ENCODE measurements at places on chromosomes 6 and 20. TPM values are rescaled to one million over a fixed set of nuclear protein-coding genes. Genes with fewer than 3 reads are reported as not detected.

GRCh38 chr6:47276377-47276776, 33.3 kb downstream of the TNFRSF21 start:
- no peaks in the 10 kb centered on the region for H3K27me3 ChIP-seq
- no peak overlapping the region for H3K27ac ChIP-seq
- H3K4me3 ChIP-seq = no peak overlapping the region
- no peaks in the 10 kb centered on the region for H3K36me3 ChIP-seq
- no peaks in the 10 kb centered on the region for H3K4me1 ChIP-seq
- DNase-seq = no peak

DNA sequence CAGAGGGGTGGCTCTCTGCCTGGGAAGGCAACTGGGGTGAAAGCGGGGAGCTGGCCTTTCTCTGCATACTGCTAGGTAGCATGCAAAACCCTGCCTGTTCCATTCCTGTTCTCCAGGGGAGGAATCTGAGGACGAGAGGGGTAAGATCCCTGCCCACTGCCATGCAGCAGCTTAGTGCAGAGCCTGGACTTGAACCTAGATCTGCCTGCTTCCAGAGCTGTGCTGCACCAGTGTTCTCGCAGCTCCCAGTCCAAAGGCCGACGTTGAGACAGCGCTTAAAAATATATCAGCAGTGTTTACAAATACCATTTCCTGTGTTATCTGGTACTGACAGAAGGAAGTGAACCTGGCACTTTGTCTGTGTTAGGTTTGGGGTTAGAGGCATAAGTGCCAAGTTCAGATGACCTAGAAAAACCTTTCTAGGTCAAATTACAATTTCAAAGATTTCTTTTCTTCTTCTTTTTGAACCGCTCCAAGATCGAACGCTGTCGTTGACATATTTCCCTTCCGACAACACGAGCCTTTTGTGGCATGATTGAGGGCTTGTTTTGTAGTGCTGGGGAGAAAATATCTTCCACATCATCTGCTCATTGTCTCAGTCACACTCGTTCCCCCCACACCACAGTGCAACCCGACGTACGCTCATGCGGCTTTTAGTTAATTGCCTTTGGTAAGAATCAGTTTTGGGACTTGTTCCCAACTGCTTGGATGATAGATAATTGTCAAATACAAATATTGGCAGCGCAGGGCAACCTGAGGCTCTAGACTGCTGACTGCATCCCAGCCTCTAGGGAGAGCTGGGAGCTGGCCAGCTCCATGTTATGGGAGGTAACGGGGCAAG, 44.6 kb downstream of the TOX2 start:
- H3K27ac ChIP-seq = no peak overlapping the region
- no peaks in the 10 kb centered on the region for H3K36me3 ChIP-seq
- H3K4me1 ChIP-seq = no peaks in the 10 kb centered on the region
- peaks cover 4% of the 10 kb centered on the region for H3K27me3 ChIP-seq
- H3K4me3 ChIP-seq = no peak overlapping the region
- DNase-seq = no peak

GRCh38 chr20:33005132-33005566, 916 bp upstream of the SUN5 start:
- no peak for DNase-seq
- no peaks in the 10 kb centered on the region for H3K27me3 ChIP-seq
- H3K4me1 ChIP-seq = no peaks in the 10 kb centered on the region
- no peak overlapping the region for H3K4me3 ChIP-seq

DNA sequence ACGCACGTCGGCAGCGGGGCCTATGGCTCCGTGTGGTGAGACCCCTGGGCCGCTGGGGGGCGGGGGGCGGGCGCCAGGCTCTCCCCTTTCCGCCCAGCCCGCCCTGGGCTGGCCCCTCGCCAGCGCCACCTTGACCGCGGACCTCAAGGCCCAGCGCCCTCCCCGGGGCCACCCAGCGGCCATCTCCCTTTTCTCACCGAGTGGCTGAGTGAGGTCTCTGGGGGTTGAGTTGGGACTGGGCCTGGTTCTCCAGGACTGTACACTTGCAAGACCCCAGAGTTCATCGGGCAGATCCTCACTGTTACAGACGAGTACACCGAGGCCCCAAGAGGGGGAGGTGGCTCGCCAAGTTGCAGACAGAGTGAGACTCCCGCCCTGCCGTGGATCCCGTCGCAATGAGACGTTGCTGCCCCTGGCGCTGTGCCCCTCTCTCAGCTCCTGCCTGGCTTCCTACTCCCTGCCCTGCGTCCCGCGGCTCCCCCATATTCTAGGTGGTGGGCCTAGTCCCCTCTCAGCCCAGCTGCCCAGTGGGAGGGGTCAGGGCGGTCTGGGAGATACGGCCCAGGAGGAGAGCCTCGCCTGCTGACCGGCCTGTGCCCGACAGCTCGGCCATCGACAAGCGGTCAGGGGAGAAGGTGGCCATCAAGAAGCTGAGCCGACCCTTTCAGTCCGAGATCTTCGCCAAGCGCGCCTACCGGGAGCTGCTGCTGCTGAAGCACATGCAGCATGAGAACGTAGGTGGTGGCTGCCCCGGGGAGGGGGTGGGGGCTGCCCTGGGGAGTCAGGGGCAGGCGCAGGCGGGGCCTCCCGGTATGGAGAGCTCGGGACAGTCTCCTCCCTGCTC, 576 bp downstream of the MAPK13 start:
- DNase-seq = peak; percentile 18
- no peaks in the 10 kb centered on the region for H3K36me3 ChIP-seq
- H3K4me3 ChIP-seq = peak overlapping the region; percentile 32
- H3K4me1 ChIP-seq = peaks cover 5% of the 10 kb centered on the region

GRCh38 chr6:701700-702479, 9.0 kb upstream of the EXOC2 start:
- H3K36me3 ChIP-seq = no peaks in the 10 kb centered on the region
- no peaks in the 10 kb centered on the region for H3K4me1 ChIP-seq
- no peak overlapping the region for H3K4me3 ChIP-seq
- no peak overlapping the region for H3K27ac ChIP-seq
- DNase-seq = no peak

DNA sequence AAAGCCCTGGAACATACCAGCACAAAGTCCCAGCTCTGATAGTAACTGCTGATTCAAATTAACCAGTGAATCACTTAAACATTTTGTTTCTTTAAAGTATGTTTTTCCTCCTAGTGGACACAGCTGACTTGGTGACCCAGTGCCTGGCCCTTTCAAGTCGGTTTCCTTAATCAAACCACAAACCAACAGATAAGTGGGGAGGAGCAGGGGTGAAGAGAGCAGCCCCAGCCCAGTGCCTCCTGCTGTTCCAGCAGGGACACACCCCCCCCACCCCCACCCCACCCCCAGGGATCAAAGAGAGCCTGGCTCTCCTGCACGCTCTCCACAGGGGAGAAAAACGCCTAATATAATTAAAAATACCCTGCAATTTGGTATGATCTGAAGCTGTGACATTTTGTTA, 55.4 kb upstream of the TBXT start:
- peaks cover 6% of the 10 kb centered on the region for H3K27me3 ChIP-seq
- H3K27ac ChIP-seq = no peak overlapping the region
- H3K36me3 ChIP-seq = no peaks in the 10 kb centered on the region
- H3K4me1 ChIP-seq = no peaks in the 10 kb centered on the region
- no peak overlapping the region for H3K4me3 ChIP-seq
- no peak for DNase-seq

- peaks cover 17% of the 10 kb centered on the region for H3K36me3 ChIP-seq
- no peaks in the 10 kb centered on the region for H3K4me1 ChIP-seq
- no peaks in the 10 kb centered on the region for H3K27me3 ChIP-seq
- DNase-seq = no peak
- H3K4me3 ChIP-seq = no peak overlapping the region
Observed at GRCh38 chr6:158312672-158313397, 570 bp downstream of the TULP4 start.

DNA sequence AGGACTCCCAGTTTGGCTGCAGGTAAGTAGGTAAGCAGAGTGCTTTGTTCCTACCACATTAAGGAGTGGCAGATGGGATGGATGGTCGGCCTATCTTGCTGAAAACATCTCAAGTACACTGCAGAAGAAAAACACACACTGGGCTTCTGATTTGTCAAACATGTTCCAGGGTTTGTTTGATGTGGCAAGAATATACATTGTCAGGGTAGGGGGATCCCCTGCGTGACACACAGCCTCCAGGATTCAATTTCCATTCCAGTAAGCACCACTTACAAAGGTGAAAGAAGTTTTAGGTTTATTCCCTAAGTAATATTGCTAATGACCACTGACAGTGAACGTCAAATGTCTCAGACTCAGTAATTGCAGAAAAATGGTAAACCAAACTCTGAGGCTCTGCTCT, 26.0 kb upstream of the KIF16B start:
- no peak for DNase-seq
- H3K36me3 ChIP-seq = no peaks in the 10 kb centered on the region
- H3K4me1 ChIP-seq = no peaks in the 10 kb centered on the region
- no peak overlapping the region for H3K27ac ChIP-seq
- no peak overlapping the region for H3K4me3 ChIP-seq

GRCh38 chr20:9877932-9878495, 39.1 kb upstream of the PAK5 start:
- H3K4me1 ChIP-seq = no peaks in the 10 kb centered on the region
- no peaks in the 10 kb centered on the region for H3K36me3 ChIP-seq
- H3K27me3 ChIP-seq = no peaks in the 10 kb centered on the region
- H3K4me3 ChIP-seq = no peak overlapping the region
- H3K27ac ChIP-seq = no peak overlapping the region

- no peak overlapping the region for H3K4me3 ChIP-seq
- no peak for DNase-seq
- peaks cover 9% of the 10 kb centered on the region for H3K4me1 ChIP-seq
Observed at GRCh38 chr6:165236326-165236725, 73.1 kb downstream of the C6orf118 start.

- peaks cover 34% of the 10 kb centered on the region for H3K4me1 ChIP-seq
- H3K27ac ChIP-seq = peak overlapping the region; percentile 19
- no peaks in the 10 kb centered on the region for H3K36me3 ChIP-seq
- DNase-seq = no peak
- H3K4me3 ChIP-seq = no peak overlapping the region
- H3K27me3 ChIP-seq = no peaks in the 10 kb centered on the region
Observed at GRCh38 chr6:2751871-2752270, 1.1 kb upstream of the MYLK4 start.

DNA sequence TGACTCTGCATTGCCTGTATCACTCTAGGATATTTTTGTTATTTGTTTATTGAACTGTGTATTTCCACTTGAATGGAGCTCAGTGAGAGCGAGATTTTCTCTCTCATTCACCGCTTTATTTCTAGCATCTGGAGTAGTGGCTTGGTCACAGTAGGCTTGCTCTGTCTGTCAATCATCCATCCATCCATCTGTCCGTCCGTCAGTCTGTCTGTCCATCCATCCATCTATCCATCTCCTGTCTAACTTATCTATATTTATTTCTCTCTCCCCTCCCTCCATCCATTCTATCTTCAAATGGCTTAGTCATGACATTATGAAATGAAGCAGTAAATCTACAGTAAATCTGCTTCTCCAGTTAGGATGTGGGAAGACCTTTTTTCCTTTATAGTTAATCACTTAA, 94.6 kb downstream of the TIAM2 start:
- H3K27me3 ChIP-seq = no peaks in the 10 kb centered on the region
- no peak overlapping the region for H3K27ac ChIP-seq
- no peaks in the 10 kb centered on the region for H3K36me3 ChIP-seq
- no peak for DNase-seq

DNA sequence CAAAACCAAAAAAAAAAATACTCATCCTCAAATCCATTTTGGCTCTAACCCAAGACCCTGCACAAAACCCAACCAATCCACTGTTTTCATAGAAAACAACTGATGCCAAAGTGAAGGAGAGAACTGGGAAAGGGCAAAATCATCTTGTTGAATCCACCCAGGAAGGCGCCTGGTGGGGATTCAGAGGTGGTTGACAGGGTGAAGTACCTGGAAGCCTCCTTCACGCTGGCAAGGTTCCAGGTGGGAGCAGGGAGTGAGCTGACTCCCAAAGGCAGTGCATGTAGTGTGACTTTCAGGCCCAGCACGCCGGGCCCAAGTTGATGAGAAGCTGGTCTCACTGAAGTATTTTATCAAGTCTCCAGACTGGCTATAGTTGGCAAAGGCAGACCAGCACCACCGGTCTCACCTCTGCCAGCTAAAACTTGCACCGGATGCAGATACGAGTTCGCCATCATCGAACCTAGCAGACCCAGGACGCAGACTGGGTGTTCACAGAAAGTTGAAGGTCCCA, 16.5 kb downstream of the PPP1R10 start:
- H3K4me3 ChIP-seq = no peak overlapping the region
- H3K27me3 ChIP-seq = no peaks in the 10 kb centered on the region
- H3K27ac ChIP-seq = no peak overlapping the region
- no peak for DNase-seq
- peaks cover 53% of the 10 kb centered on the region for H3K36me3 ChIP-seq
- no peaks in the 10 kb centered on the region for H3K4me1 ChIP-seq

DNA sequence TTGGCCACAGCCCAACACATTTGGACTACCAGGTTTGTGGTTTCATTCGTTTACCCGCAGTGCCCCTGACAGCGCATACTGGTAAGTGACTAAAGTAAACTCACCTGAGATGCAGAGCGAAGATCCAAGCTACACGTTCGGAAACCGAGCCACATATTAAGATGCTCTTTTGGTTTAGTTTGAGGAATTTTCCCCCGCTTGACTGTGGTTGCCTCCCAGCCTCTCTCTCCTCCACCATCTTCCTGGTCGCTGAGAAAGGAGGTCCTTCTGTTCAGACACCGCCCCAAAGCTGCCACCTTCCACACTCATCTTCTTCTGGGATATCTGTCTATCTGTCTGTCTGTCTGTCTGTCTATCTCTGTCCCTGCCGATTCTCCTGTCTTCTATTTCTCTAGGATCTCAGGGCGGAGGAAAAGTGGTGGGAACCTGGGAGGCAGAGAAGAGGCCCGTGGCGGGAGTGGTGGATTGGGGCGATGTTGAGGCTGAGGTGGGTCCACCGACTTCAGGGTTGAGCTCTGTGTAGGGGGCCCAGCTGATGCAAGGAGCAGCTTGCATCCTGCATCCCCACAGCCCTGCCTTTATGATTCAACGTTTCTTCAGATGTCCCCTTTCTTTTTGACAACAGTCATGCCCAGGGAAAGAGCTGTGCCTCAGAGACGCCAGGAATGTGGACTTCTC, 196.9 kb upstream of the ZNF184 start:
- peaks cover 81% of the 10 kb centered on the region for H3K27me3 ChIP-seq
- H3K4me1 ChIP-seq = no peaks in the 10 kb centered on the region
- H3K4me3 ChIP-seq = no peak overlapping the region

DNA sequence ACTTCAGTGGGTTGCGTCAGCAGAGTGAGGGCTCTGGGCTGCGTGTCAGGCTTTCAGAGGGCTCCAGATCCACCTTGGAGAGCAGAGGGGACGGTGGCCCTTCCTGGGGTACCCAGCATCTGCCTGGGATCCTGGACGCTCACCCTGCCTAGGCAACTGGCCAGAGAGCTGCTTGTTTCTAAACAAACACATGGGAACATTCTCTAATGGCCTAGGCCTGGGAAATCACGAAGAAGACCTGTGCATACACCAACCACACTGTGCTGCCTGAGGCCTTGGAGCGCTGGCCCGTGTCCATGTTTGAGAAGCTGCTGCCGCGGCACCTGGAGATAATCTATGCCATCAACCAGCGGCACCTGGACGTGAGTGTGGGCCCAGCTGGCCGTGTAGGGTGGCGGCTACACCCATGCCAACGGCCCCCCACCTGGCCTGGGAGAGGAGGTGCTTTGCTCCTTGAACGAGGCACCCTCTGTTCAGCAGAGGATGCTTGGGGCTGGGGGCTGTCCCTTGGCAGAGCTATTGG, 32.2 kb downstream of the PYGB start:
- H3K4me1 ChIP-seq = peaks cover 15% of the 10 kb centered on the region
- H3K36me3 ChIP-seq = no peaks in the 10 kb centered on the region
- H3K27ac ChIP-seq = no peak overlapping the region
- no peak overlapping the region for H3K4me3 ChIP-seq
- DNase-seq = no peak

HCK gene
- 4.6 TPM for total RNA-seq

BPIFB2 gene
- total RNA-seq = not detected

SYTL3 gene
- 16.7 TPM for total RNA-seq

SPTLC3 gene
- total RNA-seq = 0.46 TPM

CRISP3 gene
- total RNA-seq = not detected

SYNDIG1 gene
- total RNA-seq = 1.3 TPM

PLA2G7 gene
- not detected for total RNA-seq

SLC35B3 gene
- total RNA-seq = 3.9 TPM

All from gastrocnemius medialis (tissue), 4 donors.